ENCODE measurements at places on chromosomes 11 and 22.

DNA sequence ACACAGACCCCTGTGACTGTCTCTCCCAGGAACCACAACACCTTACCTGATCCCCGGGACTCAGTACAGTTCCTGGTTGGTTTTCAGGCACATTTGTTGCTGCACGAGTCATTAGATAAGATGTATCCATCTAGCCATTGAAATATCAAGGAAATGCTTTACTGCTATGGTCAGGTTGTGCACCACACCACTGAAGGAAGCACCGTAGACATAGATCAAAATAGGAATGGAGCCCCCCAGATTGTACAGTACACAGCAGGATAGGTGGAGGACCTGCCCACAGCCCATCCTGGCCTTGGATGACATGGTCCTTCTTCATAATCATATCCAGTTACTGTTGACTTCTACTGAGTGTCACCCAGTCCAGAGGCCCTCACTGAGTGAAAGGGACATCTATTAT is 85.9 kb upstream of the LDLRAD3 start:
- DNase-seq: no peak

DNA sequence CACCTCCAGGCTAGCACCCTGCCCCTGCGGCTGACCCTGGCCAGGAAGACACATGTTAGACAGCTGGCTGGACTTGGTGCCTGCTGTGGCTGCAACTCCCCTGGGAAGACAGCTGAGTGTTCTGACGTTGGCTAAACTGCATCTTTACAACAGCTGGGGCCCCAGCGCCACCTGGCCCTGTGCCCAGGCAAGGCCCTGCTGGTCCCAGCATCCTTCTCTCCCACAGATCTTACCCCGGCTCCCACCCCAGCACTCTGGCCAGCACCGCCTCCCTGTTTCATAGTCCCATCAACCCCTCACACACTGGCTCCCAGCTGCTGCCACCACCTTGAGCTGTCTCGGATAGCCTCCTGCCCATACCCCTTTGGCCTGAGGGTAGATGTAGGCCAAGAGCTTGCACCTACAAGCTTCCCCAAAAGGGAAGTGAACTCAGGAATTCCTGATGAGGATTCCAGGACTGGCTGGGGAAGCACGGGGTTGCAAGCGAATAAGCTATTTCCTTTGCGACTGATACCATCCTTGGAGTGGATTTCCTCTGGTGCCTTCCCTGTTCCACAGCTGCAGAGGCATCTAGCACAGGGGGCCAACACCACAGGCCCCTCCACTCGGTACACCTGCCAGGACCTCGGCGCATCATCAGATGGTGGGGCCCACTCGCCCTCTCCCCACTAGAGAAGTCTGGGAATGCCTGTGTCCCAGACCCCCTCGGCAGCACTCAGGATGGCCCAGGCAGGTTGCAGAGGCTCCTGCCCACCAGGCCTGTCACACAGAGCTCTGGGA is 28.5 kb downstream of the RSPH14 start:
- DNase-seq: no peak

- peak; percentile 91 for DNase-seq
Observed at GRCh38 chr11:65572356-65573051, at the start of gene FAM89B. FAM89B (plus strand) TSS chr11:65572538; CDS start chr11:65572670, 132 bp downstream.

- DNase-seq: no peak
Observed at GRCh38 chr22:31140746-31141145, 438 bp upstream of the PLA2G3 start.

DNA sequence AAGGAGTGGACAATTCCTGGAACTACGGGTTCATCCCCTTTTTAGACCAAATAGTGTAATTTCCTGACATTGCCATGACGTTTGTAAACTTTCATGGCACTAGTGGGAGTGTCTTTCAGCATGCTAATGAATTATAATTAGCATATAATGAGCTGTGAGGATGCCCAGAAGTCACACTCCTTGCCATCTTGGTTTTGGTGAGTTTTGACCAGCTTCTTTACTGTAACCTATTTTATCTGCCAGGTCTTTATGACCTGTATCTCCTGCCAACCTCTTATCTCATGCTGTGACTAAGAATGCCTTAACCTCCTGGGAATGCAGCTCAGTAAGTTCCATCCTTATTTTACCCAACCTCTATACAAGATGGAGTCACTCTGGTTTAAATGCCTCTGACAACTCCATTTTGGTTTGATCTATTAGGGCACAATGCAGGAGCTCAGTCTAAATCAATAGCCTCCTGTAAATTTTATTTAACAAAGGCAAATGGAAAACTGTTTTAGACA is 20.7 kb downstream of the OR10A6 start:
- DNase-seq: no peak

DNA sequence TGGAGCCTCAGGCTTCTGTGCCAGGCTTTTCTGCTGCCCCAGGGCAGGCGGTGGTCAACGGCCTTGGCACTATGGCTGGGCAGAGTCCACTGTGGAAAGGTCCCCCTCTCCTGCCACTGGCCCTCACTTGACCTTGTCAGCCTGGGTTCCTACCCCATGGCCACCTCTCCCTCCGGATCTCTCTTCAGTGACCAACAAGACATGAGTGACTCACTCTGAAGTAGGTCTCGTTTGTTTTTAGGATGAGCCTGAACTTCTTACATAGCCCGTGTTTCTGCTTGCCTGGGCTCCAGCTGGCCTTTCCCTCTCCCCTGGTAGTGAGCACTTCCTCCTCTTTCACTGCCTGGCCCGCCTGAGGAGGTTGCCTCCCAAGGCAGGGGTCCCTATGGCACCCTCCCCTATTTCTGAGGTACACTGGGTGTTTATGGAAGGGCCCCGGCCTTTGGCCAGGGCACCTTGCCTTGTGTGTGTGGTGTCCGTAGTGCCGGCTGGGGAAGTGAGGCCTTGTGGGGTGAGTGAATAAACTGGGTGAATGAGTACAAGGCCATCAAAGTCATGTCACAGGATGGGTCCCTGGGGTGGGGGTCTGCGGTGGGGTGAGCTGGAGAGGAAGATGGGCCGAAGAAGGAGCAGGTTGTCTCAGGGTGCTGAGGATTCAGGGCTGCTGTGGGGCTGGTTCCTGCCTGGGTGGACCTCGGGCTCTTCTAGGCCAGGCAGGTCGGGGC is 5.0 kb downstream of the SHANK3 start:
- peak; percentile 13 for DNase-seq

DNA sequence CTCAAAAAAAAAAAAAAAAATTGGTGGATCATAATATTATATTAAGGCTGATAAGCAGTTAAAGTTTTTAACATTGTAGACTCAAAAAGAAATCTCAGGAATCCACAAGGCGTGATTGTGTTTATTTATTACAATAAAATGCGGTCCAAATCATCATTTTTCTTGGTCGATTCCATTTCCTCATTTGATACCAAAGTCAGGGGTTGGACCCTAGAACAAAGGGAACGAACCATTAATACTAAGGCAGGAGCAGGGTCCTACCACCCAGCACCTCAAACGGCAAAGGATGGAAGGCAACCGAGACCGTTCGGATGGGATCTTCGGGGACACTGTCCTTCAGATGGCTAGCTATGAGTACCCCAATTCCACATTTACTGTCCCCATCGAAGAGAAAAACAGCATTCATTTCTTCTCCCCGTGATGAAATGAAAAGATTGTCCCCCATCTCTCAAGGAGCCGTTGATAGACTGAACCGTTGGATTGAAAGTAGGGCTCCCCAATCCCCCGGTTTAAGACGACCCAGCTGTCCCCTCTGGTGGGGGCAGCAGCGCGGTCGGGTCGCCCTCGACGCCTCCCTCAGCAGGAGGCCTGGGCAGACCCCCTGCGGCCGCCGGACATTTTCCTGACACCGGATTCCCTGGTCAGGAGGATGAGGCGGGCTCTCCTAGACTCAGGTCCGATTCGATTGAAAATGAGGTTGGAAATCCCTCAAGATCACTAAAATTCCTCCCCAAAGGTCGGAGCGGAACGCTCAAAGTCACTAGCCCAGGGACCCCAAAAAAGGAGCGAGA is 607 bp downstream of the DMC1 start:
- DNase-seq: no peak

GRCh38 chr22:36222887-36223450 is 16.4 kb downstream of the APOL2 start:
- DNase-seq: no peak

DNA sequence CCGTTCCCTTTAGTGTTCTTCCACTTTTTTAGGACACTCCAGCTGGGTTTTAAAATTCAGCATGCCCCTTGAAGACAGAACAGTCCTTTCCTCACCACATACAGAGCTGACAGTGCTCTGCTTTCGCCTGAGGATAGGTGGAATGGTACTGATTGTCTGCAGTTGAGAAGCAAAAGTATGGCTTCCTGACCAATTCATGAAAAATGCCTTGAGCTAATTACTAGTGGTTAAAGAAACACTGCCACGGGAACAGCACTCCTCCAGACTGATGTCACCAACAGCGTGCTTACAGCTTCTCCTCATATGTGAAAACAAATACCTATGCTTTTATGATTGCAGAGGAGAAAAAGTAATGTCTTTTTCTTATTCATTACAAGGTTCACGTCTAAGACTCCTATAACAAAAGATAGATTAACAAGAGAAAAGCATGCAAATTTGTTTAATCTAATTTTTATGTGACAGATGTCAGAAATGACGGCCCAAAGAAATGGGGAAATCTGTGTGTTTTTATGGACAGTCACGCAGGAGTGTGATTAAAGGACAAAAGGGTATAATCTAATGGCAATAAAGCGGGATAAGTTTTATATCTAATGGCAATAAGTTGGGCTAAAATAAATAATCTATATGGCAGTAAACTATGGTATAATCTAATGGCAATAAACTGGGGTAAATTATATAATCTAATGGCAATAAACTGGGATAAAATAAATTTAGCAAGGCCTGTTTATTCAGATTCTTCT is 123.4 kb upstream of the ARHGAP42 start:
- no peak for DNase-seq

GRCh38 chr11:108961095-108961494 is 296.2 kb downstream of the DDX10 start:
- DNase-seq: no peak

- no peak for DNase-seq
Observed at GRCh38 chr11:96257972-96258934, 84.7 kb downstream of the MAML2 start.

DNA sequence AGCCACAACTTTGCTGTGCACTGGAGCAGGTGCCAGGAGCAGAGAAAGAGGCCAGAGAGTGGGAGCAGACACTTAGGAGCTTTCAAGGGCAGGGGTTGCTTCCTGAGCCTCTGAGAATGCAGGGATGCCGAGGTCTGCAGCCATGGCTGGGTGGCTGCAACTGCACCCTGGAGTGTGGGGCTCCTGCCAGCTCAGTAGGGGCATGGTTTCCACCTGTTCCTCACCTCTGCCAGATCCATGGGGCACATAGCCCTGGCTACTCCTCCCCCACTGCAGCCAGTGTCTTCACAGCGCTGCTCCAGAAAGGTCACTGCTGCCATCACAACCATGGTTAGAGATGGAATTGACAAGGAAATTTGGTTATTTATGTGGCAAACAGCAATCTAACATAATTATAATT is 404.8 kb downstream of the CNTN5 start:
- DNase-seq: no peak

- DNase-seq: no peak
Observed at GRCh38 chr11:13152736-13153541, 124.7 kb upstream of the BMAL1 start.

DNA sequence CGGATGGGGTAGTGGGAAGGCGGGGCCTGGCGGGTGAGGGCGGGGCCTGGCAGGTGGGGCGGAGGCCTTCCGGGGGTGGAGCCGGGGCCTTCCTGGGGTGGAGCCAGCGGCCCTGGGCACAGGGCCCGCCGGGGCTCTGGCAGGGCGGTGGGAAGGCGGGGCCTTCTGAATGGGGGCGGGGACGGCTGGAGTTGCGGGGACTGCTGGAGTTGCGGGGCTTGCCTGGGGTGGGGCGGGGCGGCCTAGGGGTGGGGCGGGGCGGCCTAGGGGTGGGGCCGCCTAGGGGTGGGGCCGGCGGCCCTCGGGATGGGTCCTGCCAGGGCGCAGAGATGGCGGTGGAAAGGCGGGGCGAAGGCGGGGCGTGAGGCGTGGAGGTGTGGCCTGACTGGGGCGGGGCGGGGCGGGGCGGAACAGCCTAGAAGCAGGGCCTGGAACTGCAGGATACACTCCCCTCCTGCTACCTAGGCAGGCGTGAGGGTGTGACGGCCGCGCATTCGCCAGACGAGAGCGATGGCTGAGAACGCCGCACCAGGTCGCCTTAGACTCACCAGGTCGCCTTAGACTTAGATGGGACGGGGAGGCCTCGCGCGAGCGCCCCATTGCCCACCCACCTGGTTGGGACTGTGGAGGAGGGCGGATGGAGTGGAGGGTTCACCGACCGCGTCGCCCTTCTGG is 19.3 kb downstream of the RRP7A start:
- DNase-seq: peak; percentile 87

- no peak for DNase-seq
Observed at GRCh38 chr22:21754523-21754922, 18.9 kb upstream of the YPEL1 start.

DNA sequence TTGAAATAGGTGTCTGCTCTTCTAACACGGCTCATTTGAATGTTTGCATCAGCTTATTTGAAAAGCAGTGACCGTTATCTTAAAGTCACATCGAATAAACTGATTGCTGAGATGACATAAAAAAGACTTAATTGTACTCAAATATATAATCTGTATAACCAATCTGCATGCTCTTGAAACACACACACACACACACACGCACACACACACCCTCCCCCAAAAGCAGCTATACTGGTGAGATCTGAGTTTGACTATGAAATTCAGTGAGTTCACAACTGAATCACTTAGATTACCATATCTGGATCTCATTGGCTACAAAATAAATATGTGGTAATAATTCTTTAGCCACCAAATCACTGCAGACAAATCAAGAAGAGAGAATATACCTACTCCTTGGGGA is 3.8 kb upstream of the IFTAP start:
- no peak for DNase-seq

DNA sequence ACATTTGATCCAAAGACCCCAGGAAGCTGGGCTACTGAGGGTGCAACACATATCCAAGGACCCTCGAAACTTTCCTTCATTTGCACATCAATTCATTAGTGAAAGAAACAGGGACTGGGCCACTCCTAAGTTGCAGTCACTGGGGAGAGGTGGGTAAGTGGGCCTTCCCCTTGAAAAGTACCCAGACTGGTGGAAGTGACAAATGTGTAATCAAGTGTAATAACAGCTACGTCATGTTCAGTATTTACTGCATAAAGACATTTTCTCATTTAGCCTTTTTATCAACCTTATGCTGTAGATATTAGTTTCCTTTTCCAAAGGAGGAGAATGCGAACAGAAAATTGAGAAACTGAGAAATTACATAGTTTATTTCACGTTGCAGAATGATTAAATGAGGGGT is 101.9 kb upstream of the OLFML1 start:
- DNase-seq: no peak

DNA sequence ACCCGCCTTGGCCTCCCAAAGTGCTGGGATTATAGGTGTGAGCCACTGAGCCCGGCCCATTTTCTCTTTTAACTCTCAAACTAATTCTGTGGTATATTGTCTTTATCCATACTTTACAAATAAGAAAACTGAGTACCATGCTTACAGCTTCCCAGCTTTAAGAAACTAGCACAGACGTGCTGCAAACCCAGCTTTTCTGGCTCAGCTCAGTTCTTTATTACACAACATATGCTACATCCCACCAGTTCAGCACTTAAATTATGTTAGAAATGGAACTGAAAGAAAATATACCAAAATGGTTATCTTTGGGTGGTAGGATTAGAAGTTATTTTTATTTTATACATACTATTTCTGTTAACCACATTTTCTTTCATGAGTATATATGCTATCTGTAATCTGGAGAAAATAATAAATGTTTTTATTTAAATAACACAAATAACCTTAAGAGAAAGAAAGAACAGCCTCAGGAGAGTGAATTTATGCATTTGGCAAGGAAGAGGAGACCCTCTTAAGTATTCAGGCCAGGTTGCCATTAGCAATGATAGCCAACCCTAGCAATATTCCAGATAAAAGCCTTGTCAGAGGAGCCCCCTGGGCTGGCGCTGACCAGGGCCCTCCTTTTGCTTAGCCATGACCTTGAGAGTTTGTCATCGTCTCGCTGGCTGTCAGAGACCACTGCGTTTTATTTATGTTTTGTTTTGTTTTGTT is 33.8 kb downstream of the SLN start:
- no peak for DNase-seq

All from activated T-cell treated with anti-CD3 and anti-CD28 coated beads, Interleukin-2, amount 50 U/mL, for 1 hour (primary cell).